ENCODE measurements at places on chromosomes 1 and 21. TPM values are rescaled to one million over a fixed set of nuclear protein-coding genes. Genes with fewer than 3 reads are reported as not detected.

SH3BGR gene
- 8.1 TPM for total RNA-seq

CRP gene
- total RNA-seq, result not detected

NMNAT2 gene
- 0.50 TPM for total RNA-seq

GBP6 gene
- total RNA-seq, result not detected

S100A12 gene
- total RNA-seq, result not detected

TMEM269 gene
- 0.07 TPM for total RNA-seq
